Hepatocyte (in vitro differentiated cells): ENCODE measurements at places on chromosomes 13 and 19.

GRCh38 chr19:11016631-11017030, 55.8 kb downstream of the SMARCA4 start:
- H3K27ac ChIP-seq: no peak overlapping the region
- no peak for DNase-seq
- H3K4me3 ChIP-seq: no peak overlapping the region
- no peaks in the 10 kb centered on the region for H3K27me3 ChIP-seq
- peaks cover 12% of the 10 kb centered on the region for H3K4me1 ChIP-seq
- no peaks in the 10 kb centered on the region for H3K36me3 ChIP-seq

GRCh38 chr13:20401931-20402856, 123.5 kb downstream of the CRYL1 start:
- no peak for DNase-seq
- no peaks in the 10 kb centered on the region for H3K36me3 ChIP-seq
- no peaks in the 10 kb centered on the region for H3K4me1 ChIP-seq

DNA sequence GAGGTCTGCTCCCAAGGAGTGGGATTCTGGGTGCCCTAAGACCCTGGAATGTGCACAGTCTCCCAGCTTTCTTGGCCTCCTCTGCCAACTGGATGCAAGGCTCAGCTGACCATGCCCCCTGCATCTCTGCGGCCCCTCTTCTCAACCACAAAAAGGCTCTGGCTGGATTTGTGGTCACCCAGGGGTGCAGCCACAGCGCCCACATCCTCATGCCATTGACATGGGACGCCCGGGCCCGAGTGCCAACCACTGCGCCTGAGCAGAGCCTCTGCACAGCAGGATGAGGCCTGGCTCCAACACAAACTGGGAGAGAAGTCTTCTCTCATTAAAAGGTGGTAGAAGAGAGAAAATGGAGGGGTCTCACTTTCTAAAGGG, 103.5 kb downstream of the FOXO1 start:
- H3K4me3 ChIP-seq: no peak overlapping the region
- no peak for DNase-seq
- no peaks in the 10 kb centered on the region for H3K27me3 ChIP-seq
- no peaks in the 10 kb centered on the region for H3K36me3 ChIP-seq
- H3K27ac ChIP-seq: no peak overlapping the region

- H3K4me1 ChIP-seq: no peaks in the 10 kb centered on the region
- H3K36me3 ChIP-seq: no peaks in the 10 kb centered on the region
- peaks cover 17% of the 10 kb centered on the region for H3K27me3 ChIP-seq
- DNase-seq: no peak
- no peak overlapping the region for H3K27ac ChIP-seq
- H3K4me3 ChIP-seq: no peak overlapping the region
These were observed 5.9 kb downstream of the PRR36 start for GRCh38 chr19:7868326-7868670.

DNA sequence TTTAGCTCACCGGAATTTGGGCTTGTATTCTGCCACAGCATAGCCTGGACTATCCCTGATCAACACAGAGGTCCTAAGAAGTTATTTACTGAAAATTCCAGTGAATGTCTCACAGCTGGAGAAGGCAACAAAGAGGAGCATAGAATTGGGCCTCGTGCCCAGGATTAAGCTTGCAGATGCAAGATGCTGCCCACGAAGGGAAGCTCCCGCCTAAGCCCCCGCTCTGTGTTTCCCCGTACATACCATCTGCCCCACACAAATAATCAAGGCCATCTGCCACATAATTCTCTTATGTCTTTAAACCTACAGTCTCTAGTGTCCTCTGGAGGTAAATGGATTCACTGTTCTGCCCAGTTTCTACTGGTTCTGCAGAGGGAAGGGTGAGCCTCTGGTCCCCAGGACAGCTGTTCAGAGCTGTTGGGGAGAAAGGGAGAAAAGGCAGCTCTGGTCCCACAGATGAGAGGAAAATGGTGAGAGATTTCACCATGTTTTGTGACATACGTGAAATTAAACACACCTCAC, 7.4 kb upstream of the TPP2 start:
- no peak overlapping the region for H3K4me3 ChIP-seq
- no peaks in the 10 kb centered on the region for H3K36me3 ChIP-seq
- H3K4me1 ChIP-seq: peaks cover 3% of the 10 kb centered on the region
- no peak overlapping the region for H3K27ac ChIP-seq
- H3K27me3 ChIP-seq: peaks cover 7% of the 10 kb centered on the region

- H3K27ac ChIP-seq: no peak overlapping the region
- no peak overlapping the region for H3K4me3 ChIP-seq
- no peaks in the 10 kb centered on the region for H3K36me3 ChIP-seq
- no peaks in the 10 kb centered on the region for H3K27me3 ChIP-seq
- no peaks in the 10 kb centered on the region for H3K4me1 ChIP-seq
- no peak for DNase-seq
These were observed 943.0 kb upstream of the PCDH9 start for GRCh38 chr13:68173111-68173510.

DNA sequence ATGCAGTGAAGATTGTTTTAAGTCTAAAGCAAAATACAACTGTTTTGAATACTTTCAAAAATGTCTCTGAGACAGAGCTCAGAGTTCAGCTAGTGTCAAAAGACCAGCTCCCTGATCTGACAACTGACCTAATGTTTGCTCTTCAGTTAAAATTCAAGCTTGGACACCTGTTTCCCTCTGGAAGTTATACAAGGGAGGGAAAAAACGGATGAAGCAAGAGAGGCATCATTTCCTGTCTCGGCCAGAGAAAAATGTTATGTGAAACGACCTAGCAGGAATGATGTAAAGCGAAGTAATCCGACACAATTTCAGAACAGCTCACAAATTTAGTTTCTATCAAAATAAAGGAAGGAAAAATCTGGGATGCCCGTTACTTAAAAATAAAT, 59.4 kb downstream of the ZAR1L start:
- no peak overlapping the region for H3K4me3 ChIP-seq
- DNase-seq: peak; percentile 26
- H3K36me3 ChIP-seq: no peaks in the 10 kb centered on the region
- no peaks in the 10 kb centered on the region for H3K27me3 ChIP-seq
- peak overlapping the region; percentile 29 for H3K27ac ChIP-seq

- H3K27ac ChIP-seq: no peak overlapping the region
- no peaks in the 10 kb centered on the region for H3K27me3 ChIP-seq
- no peak for DNase-seq
- no peaks in the 10 kb centered on the region for H3K36me3 ChIP-seq
- no peak overlapping the region for H3K4me3 ChIP-seq
These were observed 31.5 kb upstream of the MAP3K10 start for GRCh38 chr19:40159744-40160143.

DNA sequence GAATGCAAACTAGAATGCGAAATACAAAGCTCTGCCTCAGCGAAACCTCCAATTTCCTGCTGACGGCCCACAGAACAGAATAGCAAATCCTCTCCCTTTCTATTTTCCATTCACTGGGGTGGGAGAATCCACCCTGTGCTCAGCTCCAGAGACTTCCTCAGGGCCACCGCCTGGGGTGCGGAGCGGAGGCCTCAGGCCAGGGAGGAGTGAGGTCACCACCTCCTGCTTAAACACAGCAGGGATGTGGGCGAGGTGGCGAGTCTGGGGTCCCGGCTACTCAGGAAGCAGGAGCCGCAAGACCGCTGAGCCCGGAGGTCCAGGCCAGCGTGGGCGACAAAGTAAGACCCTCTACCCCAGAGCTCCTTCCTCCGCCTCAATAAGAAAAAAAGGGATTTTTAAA, 666 bp upstream of the ZNF320 start:
- H3K4me3 ChIP-seq: peak overlapping the region; percentile 3
- H3K36me3 ChIP-seq: no peaks in the 10 kb centered on the region
- H3K27ac ChIP-seq: peak overlapping the region; percentile 97
- H3K4me1 ChIP-seq: peaks cover 17% of the 10 kb centered on the region
- peak; percentile 5 for DNase-seq

DNA sequence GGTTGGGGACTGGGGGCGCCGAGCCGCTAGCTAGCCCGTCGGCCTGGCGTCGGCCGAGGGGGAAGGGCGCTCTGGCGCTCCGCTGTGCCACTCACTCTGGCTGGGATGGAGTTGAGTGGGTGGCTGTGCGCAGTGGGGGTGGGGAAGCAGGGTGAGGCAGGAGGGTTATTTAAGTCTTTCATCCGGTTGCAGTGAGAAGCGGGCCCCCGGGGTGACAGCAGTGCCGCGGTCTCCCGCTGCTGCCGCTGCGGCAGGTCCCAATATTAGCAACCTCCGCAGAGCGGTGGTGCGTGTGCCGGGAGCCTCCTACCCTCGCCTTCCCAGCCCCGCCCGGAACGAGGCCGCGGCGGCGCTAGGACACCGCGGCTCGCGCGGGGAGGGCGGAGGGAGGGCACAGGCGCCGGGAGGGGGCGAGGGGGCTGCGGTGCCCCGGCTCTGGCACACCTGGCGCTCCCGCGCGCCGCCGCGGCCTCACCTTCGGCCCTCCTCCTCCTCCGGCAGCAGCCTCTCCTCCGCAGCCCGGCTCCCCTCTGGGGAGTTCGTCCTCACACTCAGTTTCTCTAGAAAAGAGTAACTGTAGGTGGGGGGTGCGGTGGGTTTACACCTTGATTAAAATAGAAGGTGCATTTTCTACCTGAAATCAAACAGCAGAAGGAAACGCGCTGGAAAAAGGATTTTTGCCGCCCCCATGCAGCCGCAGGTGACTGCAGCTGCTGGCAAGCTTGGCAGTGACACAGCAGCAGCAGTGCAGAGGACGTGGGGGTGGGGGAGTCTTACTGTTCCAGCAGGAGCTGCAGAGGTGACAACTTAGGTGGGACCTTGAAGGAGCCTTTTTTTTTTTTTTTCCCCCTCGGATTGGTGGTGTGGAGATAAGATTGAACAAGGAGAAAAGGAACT, 4.5 kb downstream of the FGF9 start:
- peak overlapping the region; percentile 15 for H3K27ac ChIP-seq
- H3K27me3 ChIP-seq: peaks cover 18% of the 10 kb centered on the region
- H3K4me3 ChIP-seq: peak overlapping the region; percentile 79
- H3K4me1 ChIP-seq: peaks cover 20% of the 10 kb centered on the region
- DNase-seq: peak; percentile 61

GRCh38 chr13:32802159-32802558, 214.1 kb upstream of the KL start:
- no peaks in the 10 kb centered on the region for H3K27me3 ChIP-seq
- H3K4me1 ChIP-seq: no peaks in the 10 kb centered on the region
- no peaks in the 10 kb centered on the region for H3K36me3 ChIP-seq
- no peak overlapping the region for H3K27ac ChIP-seq
- DNase-seq: no peak

- no peak overlapping the region for H3K27ac ChIP-seq
- no peak overlapping the region for H3K4me3 ChIP-seq
- H3K36me3 ChIP-seq: no peaks in the 10 kb centered on the region
- H3K4me1 ChIP-seq: peaks cover 11% of the 10 kb centered on the region
These were observed 40.8 kb downstream of the GADD45B start for GRCh38 chr19:2516727-2517126.

DNA sequence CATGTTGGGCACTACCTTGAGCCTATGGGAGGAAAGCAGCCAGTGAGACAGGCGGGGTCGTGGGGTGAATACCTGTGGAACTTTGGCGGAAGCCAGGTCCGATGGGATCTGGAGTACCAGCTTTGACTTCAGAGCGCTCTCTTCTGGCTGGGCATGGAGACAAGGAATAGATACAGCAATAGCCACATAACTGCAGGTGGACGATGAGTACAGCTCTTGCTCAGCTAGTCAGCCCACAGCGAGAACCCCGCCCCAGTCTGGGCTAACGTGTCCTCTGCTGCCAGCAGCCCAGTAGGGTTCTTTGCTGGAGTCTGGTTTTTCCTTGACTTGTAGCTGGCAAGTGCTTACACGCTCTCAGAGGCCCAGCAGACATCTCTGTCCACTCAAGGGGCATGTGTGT, 83.4 kb downstream of the SIPA1L3 start:
- peaks cover 8% of the 10 kb centered on the region for H3K4me1 ChIP-seq
- no peak overlapping the region for H3K27ac ChIP-seq
- no peak overlapping the region for H3K4me3 ChIP-seq
- DNase-seq: no peak

DNA sequence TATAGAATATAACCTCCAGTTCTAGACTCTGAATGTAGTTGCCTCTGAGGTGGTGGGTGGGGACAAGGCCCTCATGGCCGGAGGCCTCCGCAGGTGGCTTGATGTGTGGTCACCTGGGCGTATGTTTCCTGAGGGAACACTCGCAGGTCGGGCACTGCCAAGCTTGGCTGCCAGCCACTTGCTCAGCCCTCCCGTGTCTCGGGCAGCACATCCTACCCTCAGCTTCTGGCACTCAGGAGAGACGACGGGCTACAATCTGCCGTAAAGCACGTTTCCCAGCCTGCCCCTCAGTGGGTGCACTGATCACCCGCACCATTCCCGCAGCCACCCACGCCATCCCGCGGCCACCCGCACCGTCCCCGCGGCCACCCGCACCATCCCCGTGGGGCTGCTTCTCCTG, 15.2 kb downstream of the THOP1 start:
- H3K27ac ChIP-seq: no peak overlapping the region
- H3K4me3 ChIP-seq: no peak overlapping the region
- no peaks in the 10 kb centered on the region for H3K36me3 ChIP-seq
- no peaks in the 10 kb centered on the region for H3K27me3 ChIP-seq
- no peaks in the 10 kb centered on the region for H3K4me1 ChIP-seq
- DNase-seq: no peak

GRCh38 chr13:96238861-96239260, 149.0 kb downstream of the HS6ST3 start:
- no peak for DNase-seq
- no peaks in the 10 kb centered on the region for H3K4me1 ChIP-seq
- H3K27ac ChIP-seq: no peak overlapping the region
- no peaks in the 10 kb centered on the region for H3K27me3 ChIP-seq

DNA sequence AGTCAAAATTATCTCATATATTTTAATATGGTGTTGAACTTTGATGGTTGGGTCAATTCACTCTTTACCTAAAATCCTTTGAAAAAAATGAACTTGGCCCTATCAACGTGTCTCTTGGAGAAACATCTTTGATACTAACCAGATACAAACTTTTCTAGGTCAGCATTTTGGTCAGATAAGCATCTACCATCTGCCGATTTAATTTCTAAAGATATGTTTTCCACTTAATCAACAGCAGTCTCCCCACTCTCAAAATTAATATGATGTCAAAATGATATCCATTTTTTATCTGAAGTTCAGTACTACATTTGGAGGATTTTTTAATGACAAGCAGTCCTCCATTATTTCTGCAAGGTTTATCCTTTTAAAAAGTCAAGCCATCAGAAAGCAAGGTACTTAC, 288.8 kb downstream of the DIAPH3 start:
- DNase-seq: no peak
- peaks cover 5% of the 10 kb centered on the region for H3K4me1 ChIP-seq
- H3K27ac ChIP-seq: no peak overlapping the region
- H3K4me3 ChIP-seq: no peak overlapping the region
- H3K36me3 ChIP-seq: no peaks in the 10 kb centered on the region

DNA sequence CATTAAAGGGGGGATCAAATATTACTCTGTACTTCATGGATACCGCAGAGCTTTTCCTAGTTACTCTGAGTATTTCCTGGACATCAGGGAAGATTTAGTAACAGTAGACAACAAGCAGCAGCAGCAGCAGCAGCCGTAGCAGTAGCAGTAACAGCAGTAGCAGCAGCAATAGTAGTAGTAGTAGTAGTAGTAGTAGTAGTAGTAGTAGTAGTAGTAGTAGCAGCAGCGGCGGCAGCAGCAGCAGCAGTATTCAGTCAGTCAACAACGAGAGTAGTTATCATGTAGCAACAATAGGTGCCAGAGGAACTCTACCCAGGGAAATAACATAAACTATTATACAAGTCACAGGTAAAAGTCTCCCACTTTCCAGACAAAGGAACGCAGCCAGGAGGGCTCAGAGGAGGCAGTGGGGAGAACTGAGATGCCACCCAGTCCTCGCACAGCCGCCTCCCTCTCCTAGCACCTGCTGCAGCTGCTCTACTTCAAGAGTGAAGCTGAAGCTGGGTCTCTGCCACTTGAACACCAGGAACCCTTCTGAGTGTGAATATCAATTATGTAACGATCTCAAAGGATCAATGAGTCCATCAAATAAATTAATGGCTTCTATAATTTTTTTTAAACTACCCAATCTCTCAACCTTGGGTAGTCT, 1.3 kb upstream of the DOCK9 start:
- DNase-seq: no peak
- no peaks in the 10 kb centered on the region for H3K36me3 ChIP-seq
